ENCODE measurements at places on chromosomes 3 and 15.

DNA sequence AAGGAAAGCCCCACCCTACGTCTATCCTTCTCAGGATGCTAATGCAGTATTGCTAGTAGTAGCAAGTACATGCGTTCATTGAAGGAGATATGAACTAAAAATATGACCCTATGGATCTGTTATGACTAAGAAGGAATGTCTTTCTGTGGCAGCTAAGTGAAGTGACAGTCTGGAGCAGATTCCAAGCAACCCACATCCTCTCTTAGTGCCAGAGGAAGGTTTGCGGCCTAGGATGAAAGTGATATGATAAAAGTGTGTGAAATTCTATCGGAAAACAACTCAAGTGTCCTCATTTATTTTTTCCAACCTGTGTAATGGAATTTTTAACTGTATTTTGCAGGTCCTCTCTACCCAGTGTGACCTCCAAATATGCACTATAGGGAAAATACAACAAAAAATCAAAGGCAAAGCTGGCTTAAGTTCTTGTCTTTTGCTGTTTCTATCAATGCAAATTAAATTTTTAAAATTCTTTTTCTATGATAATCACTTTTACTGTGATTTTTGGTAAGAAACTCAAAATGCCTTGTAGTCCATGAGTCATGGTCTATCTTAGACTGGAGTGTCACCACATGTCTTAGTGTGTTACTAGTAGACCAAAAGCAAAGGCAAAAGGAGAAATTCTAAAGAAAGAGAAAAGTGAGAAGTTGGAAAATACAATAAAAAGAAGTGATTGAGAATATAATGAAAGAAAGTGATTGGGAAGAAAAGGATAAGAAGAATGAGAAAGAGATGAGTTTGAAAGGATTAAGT is 161.2 kb upstream of the TMCO5A start:
- no peak for DNase-seq

DNA sequence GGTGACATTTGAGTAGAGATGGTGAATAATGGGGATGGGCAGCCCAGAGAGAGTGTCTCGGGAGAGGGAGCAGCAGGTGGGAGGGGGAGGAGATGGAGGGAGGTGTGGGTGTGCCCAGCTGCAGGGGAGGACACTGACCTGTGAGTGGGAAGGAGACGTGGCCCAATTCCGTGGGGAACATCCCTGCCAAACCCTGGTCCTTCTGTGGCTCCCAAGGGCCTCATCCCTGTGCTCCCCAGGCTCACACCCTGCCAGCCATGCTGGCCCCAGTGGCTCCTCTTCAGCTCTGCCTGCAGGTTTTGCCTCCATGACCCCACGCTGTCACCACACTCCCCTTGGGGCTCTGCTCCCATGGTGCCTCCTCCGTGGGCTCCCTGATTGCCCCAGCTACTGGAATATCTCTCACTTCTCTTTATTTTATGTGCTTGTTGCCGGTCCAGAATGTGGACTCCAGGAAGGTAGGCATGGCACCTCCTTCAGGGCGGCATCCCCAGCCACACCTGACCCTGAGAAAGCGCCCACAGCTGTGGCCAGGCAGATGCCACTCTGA is 7.0 kb downstream of the CFAP100 start:
- no peak for DNase-seq

GRCh38 chr3:124829819-124830554 is 57.2 kb downstream of the ITGB5 start:
- DNase-seq = no peak

- no peak for DNase-seq
These were observed 34.4 kb downstream of the TMEM45A start for GRCh38 chr3:100526613-100527346.

- no peak for DNase-seq
These were observed 175.6 kb downstream of the GHSR start for GRCh38 chr3:172272698-172273097.

DNA sequence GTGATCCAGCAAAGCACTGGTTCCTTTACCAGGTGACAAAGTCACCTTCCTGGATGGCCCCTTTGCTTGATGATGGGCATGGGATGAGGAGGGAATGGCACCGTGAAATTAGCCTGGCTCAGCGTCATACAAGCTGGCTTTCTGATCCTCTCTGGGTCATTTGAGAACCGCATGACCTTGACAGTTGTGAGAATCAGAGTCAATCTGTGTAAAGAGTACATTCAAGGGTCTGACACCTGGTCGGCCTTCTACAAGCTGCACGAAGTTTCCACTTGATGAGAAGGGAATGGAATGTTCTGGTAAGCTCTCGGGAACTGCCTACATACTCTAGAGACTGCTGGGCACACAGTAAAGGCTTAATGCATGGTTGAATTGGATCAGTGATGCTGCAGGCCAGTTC is 319.8 kb upstream of the TLE3 start:
- DNase-seq = no peak

DNA sequence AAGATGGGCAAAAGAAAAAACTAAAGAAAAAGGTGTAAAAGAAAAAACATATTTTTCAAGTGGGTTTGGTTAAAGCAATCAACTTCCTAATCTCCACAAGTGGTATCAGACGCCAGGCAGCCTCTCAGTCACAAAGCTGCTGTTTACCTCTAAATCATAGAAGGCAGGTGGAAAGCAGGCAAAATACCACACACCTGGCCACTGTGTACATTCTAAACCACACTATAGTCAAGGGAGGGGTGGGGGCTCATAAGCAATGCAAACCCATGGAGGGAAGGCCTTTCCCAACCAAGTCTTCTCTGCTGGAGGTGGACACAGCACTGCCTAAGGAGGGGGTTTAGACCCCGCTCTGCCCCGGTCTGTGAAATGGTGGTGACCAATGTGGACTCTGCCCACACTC is 50.4 kb downstream of the MCF2L2 start:
- no peak for DNase-seq

GRCh38 chr15:77620297-77620696 is 12.4 kb downstream of the LINGO1 start:
- DNase-seq = peak; percentile 80
